ENCODE measurements at places on chromosomes 7 and 10. TPM values are rescaled to one million over a fixed set of nuclear protein-coding genes. Genes with fewer than 3 reads are reported as not detected.

OR2A12 gene
- total RNA-seq = 1.0 TPM

RBP3 gene
- total RNA-seq = 0.53 TPM

AKR1C4 gene
- 1.7 TPM for total RNA-seq

GPNMB gene
- 32.1 TPM for total RNA-seq

LIPF gene
- 1.1 TPM for total RNA-seq

IDI2 gene
- total RNA-seq = not detected

ANKRD22 gene
- 4.2 TPM for total RNA-seq

SUGCT gene
- total RNA-seq = 12.0 TPM

POLR3A gene
- total RNA-seq = 10.8 TPM

HNRNPH3 gene
- total RNA-seq = 31.5 TPM

NT5C3A gene
- 38.0 TPM for total RNA-seq

MYH16 gene
- 0.13 TPM for total RNA-seq

TNKS2 gene
- 33.8 TPM for total RNA-seq
